Tibial artery (tissue), 4 donors: ENCODE measurements at places on chromosomes 6 and 20.
A peak's percentile ranks its signal among the peaks of the same experiment; 100 is the strongest.

DNA sequence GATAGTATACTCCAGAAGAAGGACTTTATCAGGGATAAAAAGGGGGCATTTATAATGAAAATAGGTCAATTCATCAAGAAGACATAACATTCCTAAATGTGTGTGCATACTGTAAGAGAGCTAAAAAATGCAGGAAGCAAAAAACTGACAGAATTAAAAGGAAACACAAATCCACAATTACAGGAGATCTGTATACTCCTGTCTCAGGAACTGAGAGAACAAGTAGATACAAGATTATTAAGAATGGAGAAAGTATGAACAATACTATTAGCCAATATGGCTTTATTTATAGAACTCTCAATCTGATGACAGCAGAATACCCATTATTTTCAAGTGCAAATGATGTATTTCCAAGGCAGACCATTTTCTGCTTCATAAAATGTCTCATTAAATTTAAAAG lies 167.7 kb upstream of the BMP5 start:
- H3K27me3 ChIP-seq = no peaks in the 10 kb centered on the region
- DNase-seq = no peak
- peaks cover 9% of the 10 kb centered on the region for H3K4me1 ChIP-seq

DNA sequence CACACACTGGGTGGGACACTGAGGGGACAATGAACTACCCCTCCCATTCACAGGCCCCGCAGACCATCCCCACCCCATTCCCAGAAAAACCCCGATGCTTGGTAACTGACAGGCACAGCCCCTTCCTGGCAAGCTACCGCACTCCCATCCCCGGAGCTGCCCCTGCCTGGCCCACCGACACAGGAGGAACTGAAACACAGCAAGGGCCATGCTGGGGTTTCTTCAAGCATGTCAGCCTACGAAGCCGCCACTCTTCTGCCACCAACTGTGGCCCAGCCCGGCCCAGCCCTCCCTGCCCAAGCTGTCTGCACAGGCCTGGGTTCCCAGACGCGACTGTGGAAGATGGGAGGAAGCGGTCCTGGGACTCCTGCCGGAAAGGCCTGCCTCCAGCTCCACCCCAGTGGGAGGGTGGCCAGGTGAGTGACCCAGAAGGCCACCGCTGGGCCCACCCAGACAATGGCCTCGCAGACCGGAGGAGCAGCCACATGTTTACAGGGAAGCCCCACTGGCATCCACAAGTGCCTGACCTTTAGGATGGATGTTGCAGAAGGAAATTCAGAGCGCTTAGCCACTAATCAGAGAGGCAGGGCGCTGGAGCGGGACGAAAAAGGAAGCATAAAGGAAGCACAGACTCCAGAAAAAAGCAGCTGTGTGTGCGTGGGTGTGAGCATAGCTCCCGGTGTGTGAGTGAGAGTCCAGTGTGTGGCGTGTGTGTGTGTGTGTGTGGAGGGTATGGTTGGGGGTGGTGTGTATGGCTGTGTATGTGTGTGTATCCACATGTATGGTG lies 91.6 kb downstream of the PRND start:
- peak overlapping the region; percentile 54 for H3K27ac ChIP-seq
- H3K27me3 ChIP-seq = no peaks in the 10 kb centered on the region
- H3K36me3 ChIP-seq = no peaks in the 10 kb centered on the region
- H3K4me1 ChIP-seq = no peaks in the 10 kb centered on the region

GRCh38 chr6:2396846-2397630 lies 151.6 kb upstream of the GMDS start:
- no peaks in the 10 kb centered on the region for H3K27me3 ChIP-seq
- no peak overlapping the region for H3K27ac ChIP-seq
- no peak overlapping the region for H3K4me3 ChIP-seq
- H3K4me1 ChIP-seq = no peaks in the 10 kb centered on the region

DNA sequence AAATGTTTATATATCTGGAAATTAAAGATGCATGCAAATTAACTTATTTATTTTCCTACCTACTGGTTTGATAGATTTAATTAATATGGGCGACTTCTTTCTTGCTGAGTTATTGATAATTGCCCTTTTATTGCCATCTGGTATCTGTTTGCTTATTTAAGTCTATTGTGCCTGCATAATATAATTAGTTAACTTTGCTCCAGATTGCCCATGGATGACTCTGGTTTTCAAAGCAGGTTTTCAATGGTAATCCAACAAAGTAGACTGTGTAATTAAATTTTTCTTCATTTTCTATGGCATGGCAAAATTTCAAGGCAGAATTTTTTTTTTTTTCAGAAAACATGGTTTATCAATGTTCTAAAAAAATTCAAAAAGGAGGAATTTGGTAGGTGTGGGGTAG lies 1092.0 kb downstream of the GRIK2 start:
- no peak for DNase-seq
- H3K36me3 ChIP-seq = no peaks in the 10 kb centered on the region
- H3K4me1 ChIP-seq = no peaks in the 10 kb centered on the region
- no peak overlapping the region for H3K4me3 ChIP-seq

DNA sequence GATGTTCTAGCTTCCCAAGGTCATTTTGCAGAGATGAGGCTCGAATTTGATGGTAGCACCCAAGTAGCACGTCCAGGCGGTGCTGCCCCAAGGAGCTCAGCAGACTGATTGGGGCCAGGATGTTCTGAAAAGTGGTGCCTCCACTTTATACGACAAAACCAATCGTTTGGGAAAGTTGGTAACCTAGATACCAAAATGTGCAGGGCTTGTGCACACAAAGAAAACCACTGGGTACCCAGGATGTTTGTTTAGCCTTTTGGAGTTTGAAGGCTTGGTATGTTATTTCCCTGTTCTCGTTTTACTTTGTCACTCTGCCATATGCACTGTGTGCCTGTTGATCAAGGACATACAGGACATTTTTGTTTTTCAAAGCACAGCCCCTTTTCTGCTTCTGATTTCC lies 40.7 kb upstream of the PBOV1 start:
- peaks cover 10% of the 10 kb centered on the region for H3K36me3 ChIP-seq
- no peak for DNase-seq
- no peak overlapping the region for H3K27ac ChIP-seq
- H3K4me1 ChIP-seq = no peaks in the 10 kb centered on the region

GRCh38 chr20:11057624-11058023 lies 383.8 kb upstream of the JAG1 start:
- H3K4me1 ChIP-seq = peaks cover 18% of the 10 kb centered on the region
- H3K27ac ChIP-seq = peak overlapping the region; percentile 40
- H3K4me3 ChIP-seq = no peak overlapping the region
- DNase-seq = no peak
- no peaks in the 10 kb centered on the region for H3K27me3 ChIP-seq
- H3K36me3 ChIP-seq = no peaks in the 10 kb centered on the region

DNA sequence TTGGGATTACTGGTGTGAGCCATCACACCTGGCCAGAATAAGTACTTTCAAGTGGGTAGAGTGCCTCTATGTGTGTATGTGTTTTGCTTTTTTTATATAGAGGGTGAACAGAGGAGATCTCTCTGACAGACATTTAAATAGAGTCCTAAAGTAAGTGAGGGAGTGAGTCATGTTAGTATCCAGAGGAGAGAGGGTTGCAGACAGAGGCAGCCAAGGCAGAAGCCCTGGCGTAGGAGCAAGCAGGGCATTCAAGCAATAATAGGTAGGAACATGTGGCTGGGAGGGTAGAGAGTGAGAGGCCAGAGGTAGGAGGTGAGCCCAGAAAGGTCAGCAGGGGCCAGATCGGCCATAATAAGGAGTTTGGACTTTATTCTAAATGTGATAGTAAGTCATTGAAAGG lies 48.9 kb downstream of the PHF20 start:
- H3K36me3 ChIP-seq = no peaks in the 10 kb centered on the region
- DNase-seq = no peak
- H3K4me3 ChIP-seq = no peak overlapping the region

- no peaks in the 10 kb centered on the region for H3K4me1 ChIP-seq
- peaks cover 4% of the 10 kb centered on the region for H3K27me3 ChIP-seq
- no peak for DNase-seq
- no peak overlapping the region for H3K4me3 ChIP-seq
Observed at GRCh38 chr6:43886717-43887339, 116.8 kb downstream of the VEGFA start.

DNA sequence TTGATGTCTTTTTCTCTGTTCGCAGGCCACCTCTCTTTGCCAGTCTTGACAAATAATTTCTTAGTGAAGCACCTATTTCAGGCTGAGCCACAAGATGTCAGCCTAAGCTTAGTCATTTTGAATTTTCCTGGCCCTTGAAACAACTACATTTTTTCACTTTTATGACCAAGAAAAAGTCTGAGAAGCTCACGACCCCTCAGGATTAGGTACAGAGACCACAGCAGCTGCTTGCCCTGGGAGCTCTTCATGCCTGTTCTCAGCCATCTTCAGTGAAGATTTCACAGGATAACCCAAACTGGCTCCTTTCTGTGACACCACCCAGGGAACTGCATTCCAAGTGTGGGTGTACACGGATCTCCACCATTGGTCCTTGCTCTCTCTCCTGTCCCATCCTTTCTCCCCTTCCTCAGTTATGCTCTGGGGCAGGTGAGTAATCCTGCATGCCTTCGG lies 38.4 kb upstream of the SPTLC3 start:
- no peaks in the 10 kb centered on the region for H3K36me3 ChIP-seq
- H3K4me3 ChIP-seq = no peak overlapping the region
- H3K27ac ChIP-seq = no peak overlapping the region
- H3K4me1 ChIP-seq = no peaks in the 10 kb centered on the region
